NCI-H524 (cell line): ENCODE measurements at places on chromosomes 1 and 21.

- peak; percentile 31 for DNase-seq
These were observed 24.7 kb downstream of the ACKR1 start for GRCh38 chr1:159229260-159229885.

DNA sequence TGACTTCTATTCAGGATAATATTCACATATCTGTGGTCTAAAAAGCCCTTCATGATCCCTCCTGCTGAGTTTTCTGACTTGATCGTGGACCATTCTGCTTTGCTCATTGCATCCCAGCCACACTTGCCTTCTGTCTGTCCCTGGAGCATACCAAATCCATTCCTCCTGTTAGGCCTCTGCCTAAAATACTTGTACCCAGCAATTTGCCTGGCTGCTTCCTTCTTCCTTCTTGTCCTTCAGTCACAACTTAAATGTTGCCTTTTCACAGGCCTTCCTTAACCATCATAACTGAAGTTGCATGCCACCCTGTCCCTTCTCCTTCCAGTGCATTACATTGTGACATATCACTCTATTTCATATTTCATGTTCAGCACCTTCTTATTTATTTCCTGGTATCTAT, 4.3 kb downstream of the CR2 start:
- no peak for DNase-seq

DNA sequence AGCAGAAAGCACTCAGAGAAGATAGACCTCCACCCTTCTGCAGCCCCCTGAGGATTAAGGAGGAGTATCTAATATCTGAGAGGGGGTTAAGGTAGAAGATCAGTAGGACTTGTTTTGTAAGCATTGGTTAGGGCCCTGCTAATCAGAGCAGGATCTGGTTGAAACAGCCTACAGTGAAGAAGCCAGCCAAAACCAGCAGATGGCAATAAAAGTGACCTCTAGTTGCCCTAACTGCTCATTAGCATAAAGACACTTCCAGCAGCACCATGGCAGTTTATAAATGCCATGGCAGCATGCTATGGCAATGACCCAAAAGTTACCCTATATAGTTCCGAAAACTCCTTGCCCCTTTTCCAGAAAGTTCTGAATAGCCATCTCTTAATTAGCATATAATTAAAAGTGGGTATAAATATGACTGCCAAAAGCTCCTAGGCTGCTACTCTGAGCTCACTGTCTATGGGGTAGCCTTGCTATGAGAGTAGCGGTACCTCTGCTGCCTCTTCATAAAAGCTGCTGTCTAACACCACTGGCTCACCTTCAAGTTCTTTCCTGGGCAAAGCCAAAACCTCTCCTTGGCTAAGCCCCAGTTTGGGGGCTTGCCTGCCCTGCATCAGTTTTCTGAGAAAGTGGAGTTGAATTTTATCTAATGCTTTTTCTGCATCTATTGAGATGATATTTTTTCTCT, 254.2 kb downstream of the PAPPA2 start:
- peak; percentile 97 for DNase-seq

DNA sequence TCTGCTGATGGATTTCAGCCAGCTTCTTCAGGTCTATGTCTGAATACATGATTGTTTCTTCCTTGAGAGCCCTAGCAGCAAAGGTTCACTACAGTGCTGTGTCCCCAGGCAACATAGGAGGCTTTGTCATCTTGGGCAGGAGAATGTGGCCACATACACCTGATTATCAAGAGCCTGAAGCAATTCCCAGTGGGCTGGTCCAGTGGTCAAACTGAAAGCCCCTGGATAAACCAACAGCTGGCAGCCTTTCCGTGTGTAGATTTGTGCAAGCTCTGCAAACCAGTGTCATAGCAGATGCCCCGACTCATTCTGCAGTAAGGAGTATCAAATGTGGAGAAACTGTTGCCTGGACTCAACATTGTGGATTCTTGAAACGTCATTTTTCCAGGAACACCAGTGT, 2.3 kb upstream of the GIPC2 start:
- no peak for DNase-seq

- no peak for DNase-seq
These were observed 918.0 kb downstream of the LTN1 start for GRCh38 chr21:28074676-28075075.

- no peak for DNase-seq
These were observed 100.1 kb upstream of the C1orf174 start for GRCh38 chr1:3999941-4000735.

GRCh38 chr1:41682845-41683625, 198.6 kb upstream of the EDN2 start:
- DNase-seq: no peak

GRCh38 chr1:20587661-20588053, 1.2 kb upstream of the CDA start:
- DNase-seq: no peak

- no peak for DNase-seq
These were observed 17.5 kb downstream of the NKAIN1 start for GRCh38 chr1:31222176-31222575.

DNA sequence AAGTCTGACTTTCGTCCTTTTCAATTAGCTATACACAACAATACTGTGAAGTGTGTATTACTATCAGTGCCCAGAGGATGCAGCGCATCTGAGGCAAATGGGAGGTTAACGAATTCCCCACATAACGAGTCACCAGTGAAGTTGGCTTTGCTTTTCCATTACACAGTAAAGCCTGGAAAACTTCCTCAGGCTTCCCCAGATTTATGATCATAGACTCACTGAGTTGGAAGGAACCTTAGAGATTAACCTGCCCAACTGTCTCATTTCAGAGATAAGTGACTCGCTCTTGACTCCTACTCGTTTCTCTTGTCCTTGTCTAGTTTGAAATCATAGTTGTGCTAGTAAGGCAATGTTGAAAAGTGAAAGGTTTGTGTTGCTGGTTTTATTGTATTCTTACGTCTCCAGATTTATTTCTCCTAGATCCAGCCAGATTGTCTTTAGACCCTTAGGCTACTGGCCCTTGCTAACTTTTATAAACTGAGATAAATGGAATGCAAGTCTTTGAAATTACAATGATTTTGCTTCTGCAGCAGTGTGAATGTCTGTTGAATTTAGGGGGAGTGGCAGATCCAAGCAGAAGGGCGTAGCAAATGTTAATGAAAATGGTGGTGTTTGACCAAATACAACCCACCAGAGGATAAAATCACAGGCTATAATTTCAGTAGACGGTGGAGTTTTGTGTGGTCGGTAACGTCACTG, 17.3 kb downstream of the S1PR1 start:
- DNase-seq: no peak

- no peak for DNase-seq
These were observed 44.6 kb upstream of the TMEM125 start for GRCh38 chr1:43225168-43225567.

- no peak for DNase-seq
These were observed 1260.8 kb downstream of the BRINP3 start for GRCh38 chr1:189216886-189217285.

- no peak for DNase-seq
These were observed 244.7 kb downstream of the RRAGC start for GRCh38 chr1:38614861-38615260.

GRCh38 chr1:181064011-181064623, 24.4 kb upstream of the IER5 start:
- peak; percentile 21 for DNase-seq

DNA sequence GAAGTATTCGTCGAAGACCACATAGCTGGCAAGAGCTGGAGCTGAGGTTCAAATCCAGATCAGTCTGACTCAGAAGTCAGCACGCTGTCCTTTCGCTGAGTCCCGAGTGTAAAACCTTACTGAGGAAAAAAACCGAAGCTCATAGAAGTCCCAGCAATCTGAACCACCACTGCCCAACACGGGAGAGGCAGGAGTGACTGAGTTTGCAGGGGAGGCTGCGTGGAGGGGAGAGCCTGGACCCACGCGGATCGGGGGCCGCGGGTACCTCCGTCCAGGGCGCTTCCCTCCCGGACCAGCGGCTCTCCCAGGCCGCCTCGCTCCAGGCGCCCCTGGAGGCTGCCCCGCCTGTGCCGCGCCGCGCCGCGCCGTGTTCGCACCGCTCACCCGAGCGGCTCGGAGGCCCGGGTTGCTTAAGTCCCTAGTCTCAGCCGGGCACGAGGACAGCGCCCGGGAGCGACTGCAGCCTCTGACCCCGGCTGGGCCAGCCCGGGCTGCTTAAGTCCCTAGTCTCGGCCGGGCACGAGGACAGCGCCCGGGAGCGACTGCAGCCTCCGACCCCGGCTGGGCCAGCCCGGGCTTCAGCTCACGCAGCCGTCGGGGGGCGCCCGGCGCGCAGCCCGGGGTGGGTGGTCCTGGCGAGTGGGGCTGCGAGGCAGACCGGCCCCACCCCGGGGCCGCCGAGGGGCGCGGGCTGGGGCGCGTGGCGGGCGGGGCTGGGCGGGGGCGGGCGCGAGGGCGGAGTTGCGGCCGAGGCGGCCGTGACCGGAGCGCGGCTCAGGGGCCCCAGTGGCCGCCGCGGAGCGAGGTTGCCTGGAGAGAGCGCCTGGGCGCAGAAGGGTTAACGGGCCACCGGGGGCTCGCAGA, at the start of gene ADAMTSL4:
ADAMTSL4 (plus strand) TSS at position 777 of the 864 bp plus-strand sequence. CDS start 2,881 bp downstream, outside the sequence.
- DNase-seq: no peak

GRCh38 chr1:59967780-59968179, 41.2 kb upstream of the CYP2J2 start:
- DNase-seq: no peak

- DNase-seq: no peak
These were observed 49.6 kb downstream of the AK4 start for GRCh38 chr1:65197636-65198035.

GRCh38 chr1:205971082-205971481, 27.8 kb upstream of the SLC26A9 start:
- DNase-seq: no peak

GRCh38 chr1:223848536-223848935, 2.8 kb upstream of the TP53BP2 start:
- no peak for DNase-seq

GRCh38 chr1:228760979-228761378, 25.7 kb downstream of the RHOU start:
- no peak for DNase-seq

- DNase-seq: no peak
These were observed 165.7 kb downstream of the HHIPL2 start for GRCh38 chr1:222382171-222382570.

GRCh38 chr21:31915566-31915965, 42.7 kb downstream of the HUNK start:
- no peak for DNase-seq

GRCh38 chr1:32549616-32550015, 10.4 kb downstream of the ZBTB8A start:
- no peak for DNase-seq

GRCh38 chr1:35505911-35506798, 51.0 kb downstream of the KIAA0319L start:
- DNase-seq: no peak

DNA sequence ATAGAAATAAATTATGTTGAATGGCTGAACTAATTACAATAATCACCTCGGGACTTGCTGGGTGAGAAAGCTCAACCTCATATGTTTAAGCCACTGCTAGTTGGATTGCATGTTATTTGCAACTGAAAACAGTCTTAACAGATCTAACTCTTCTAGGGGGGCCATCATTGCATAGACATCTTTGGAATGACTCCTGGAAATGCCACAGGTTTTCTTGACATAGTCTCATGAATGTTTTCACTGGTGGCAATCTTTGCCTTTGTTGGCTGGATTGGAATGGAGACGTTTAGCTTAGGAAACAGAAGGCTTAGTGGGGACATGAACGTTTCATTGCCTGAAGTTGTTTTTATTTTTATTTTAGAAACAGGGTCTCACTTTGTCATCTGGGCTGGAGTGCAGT, 8.8 kb upstream of the WDTC1 start:
- DNase-seq: no peak

DNA sequence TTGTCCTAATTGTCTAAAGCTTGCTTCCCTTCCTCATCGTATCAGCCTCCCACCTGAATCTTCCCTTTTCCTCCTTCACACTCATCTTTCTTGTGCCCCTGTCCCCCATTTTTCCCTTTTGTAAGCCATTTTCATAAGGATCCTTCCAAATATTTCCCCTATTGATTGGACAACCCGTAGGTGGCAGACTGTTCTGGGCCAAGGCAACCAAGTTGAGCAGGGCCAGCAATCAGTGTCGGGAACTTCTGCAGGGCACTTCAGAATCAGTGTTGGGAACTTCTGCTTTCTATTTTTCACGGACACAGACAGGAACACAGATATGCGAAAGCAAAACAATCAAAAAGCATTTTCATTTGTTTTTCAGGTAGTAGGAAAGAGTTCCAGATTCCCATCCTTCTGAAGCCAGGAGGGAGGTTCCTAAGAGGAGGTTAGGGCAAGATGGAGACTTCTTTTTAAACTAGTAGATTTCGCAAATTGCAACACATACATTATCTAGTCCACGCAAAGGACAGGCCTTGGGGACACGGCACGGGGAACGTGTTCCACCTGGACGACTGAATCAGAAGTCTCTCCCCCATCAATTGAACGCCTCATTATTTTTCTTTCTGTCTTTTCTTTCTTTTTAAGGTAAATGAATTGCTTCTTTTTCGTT, 691 bp upstream of the MPZL1 start:
- DNase-seq: peak; percentile 19

GRCh38 chr21:31665397-31665796, 5.9 kb downstream of the SOD1 start:
- DNase-seq: no peak
